ENCODE measurements at places on chromosomes 4 and X. TPM values are rescaled to one million over a fixed set of nuclear protein-coding genes. Genes with fewer than 3 reads are reported as not detected.

- DNase-seq = peak; percentile 26
Measured at GRCh38 chr4:99507762-99508161, 3.1 kb upstream of the C4orf17 start.

- peak; percentile 70 for DNase-seq
Measured at GRCh38 chr4:41538887-41539498, 1.0 kb downstream of the LIMCH1 start.

- no peak for DNase-seq
Measured at GRCh38 chrX:130414800-130415199, 13.0 kb downstream of the RBMX2 start.

- DNase-seq = no peak
Measured at GRCh38 chr4:100695871-100696270, 178.0 kb upstream of the EMCN start.

- DNase-seq = peak; percentile 64
Measured at GRCh38 chr4:48906206-48907173, at the start of gene OCIAD2. OCIAD2 (minus strand) TSS chr4:48906774; CDS start chr4:48904549, 2,225 bp downstream.

GRCh38 chr4:24650849-24651640 is 66.7 kb upstream of the DHX15 start:
- DNase-seq = no peak

DNA sequence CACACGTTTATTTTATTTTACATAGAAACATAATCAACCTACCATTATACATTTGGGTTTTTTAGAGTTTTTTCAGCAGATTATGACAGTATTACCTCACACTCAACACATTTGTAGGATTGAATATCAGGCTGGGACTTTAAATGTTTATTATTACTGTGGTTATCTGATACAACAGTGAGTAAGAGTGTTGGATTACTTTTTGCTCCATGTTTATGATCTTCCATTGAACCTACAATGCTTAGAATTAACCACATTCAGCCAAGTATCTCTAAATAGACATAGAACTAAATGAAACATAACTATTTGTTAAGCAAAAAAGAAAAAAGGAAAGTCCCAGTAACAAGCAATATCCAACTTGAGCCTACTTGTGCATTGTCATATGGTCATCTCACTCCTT is 607.4 kb upstream of the PITX2 start:
- DNase-seq = no peak

- no peak for DNase-seq
Measured at GRCh38 chrX:153908219-153908860, 3.9 kb downstream of the AVPR2 start.

- peak; percentile 6 for DNase-seq
Measured at GRCh38 chr4:106628586-106629267, 260.1 kb upstream of the GIMD1 start.

GRCh38 chr4:101075536-101075935 is 271.8 kb downstream of the PPP3CA start:
- no peak for DNase-seq

- peak; percentile 57 for DNase-seq
Measured at GRCh38 chr4:48275247-48275646, 5.6 kb upstream of the TEC start.

DNA sequence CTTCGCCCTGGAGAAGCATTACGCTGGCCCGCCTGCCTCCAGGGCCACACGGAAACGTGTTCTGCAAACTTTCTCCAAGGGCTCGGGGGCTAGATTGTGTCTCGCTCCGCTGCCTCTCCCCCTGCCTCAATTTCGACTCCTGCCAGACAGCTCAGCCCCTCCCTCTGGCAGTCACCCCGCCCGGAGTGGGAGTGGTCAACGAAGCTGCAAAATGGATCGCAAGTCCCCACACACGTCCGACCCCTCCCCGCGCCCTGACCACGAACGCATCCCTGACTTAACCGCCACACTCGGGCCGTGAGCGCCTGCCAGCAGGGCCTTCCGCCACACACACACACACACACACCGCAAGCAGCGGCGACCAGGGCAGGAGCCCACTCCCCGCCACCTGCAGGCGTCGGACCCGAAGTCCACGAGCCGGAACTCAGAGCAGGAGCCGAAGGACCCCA is 47.0 kb upstream of the NKAP start:
- no peak for DNase-seq

- no peak for DNase-seq
Measured at GRCh38 chr4:2643555-2643954, 107.1 kb downstream of the FAM193A start.

- no peak for DNase-seq
Measured at GRCh38 chrX:13090027-13090338, 45.6 kb upstream of the FAM9C start.

DNA sequence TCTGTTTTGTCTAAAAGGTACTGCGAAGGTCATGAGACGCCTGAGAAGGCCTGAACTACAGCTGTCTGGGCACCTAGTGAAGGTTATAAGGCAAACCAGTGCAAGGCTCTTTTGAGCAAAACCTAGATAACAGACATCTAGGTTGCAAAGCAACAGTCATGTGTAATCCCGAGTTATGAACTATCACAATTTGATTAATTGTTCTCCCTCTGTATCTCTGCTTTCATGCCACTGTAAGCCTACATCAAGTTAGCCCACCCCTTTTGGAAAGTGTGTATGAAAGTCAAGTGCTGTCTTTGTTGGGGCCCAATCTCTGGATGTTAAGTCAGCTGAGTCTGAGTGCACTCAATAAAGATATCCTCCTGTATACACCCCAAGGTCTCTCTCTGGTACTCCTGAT is 31.9 kb upstream of the UGT2B7 start:
- DNase-seq = no peak

DNA sequence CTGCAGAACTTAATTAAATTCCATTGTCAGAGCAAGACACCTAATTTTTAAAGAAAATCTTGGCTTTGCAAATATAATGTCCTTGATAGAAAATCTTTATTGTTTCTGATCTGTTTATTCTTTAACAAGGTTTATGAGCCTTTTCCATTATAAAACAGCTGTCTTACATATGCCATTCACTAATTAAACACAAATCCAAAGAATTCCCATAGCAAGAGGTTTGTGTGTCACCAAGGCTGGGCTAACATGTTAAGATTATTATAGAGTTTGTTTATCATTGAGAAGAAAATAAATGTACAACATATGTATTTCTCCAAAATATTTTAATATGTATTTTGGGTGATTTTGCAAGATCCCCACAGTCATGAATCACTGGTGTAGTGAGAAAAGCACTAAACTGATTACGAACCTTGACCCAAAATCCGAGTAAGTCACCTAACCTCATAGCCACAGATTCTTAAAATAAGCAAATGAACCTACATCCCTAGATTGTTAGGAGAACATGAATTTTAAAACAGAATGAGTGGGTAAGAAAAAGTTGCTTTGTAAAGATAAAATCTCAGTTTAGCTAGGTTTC is 694.8 kb upstream of the INTU start:
- no peak for DNase-seq

GRCh38 chr4:30380404-30380998 is 339.7 kb upstream of the PCDH7 start:
- peak; percentile 55 for DNase-seq

GRCh38 chrX:81208916-81209315 is 7.0 kb downstream of the SH3BGRL start:
- no peak for DNase-seq

DNA sequence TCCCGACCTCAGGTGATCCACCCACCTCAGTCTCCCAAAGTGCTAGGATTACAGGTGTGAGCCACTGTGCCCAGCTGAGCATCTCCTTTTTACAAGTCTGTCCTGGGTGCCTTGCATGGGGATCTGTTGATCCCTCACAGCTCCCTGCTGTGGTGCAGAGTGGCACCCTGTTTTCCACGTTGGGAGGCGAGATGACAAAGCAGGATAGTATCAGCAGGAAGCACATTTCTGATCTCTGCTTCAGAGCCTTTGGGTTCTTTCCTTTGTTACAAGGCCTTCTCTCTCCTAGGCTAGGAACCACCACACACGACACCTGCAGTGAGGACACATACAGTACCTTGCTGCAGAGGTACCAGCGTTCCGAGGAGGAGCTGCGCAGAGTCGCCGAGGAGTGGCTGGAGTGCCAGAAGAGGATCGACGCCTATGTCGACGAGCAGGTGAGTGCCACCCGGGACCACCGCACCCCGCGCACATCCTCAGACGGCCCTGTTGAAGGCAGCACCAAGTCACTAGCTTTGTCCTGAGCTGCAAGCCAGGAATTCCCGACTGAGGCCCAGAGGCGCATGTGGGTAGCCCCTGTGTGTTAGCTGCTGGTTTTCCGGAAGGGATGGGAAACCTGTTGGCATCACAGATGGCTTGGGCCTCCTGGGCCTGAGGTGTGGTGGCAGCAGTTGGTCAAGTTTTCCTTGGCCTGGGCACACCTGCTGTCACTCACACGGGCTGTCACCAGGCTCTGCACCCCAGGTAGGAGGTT is 109.6 kb downstream of the TNIP2 start:
- DNase-seq = no peak

DNA sequence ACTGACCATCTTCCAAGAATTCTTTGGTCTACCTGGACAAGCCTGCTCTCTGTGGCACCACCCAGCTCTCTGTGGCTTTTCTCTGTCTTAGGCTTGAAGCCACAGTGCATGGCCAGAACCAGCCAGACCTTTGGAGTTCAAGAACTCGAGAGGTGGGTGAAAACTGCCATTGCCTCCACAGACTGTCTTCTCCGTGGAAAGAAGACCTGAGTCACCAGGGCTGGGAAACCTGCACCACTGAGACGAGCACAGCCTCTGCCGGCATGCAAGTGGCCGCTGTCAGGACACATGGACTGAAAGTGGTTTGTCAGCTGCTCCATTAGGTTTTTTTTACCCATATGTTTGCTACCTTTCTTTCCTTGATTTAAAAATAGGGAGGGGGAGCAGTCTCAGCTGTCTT is 74.5 kb downstream of the MGST2 start:
- DNase-seq = peak; percentile 16

DNA sequence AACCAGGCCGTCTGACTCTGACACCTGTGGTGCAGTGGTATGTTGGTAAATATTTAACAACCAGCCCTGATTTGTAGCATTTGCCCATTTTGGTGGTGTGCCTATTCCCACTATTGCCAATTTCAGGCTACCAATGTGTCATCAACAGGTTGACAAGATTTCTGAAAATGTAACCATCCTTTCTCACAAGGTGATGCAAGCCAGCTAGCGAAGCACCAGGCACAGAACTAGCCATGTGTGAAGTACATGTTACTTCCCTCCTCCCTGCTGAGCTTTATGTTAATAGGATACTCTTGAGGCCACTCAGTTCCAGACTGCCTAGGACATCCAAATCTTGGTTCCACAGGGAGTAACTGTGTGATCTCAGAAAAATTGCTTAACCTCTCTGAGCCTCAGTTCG is 7.2 kb upstream of the MAMLD1 start:
- no peak for DNase-seq

Gene PRKG2
- total RNA-seq = 0.23 TPM

Gene USP17L24
- total RNA-seq = not detected

Gene CABS1
- total RNA-seq = not detected

Gene PRDM8
- 4.9 TPM for total RNA-seq

Gene DMD
- 19.3 TPM for total RNA-seq

Gene UGT2A3
- not detected for total RNA-seq
